CD4-positive, alpha-beta T cell (primary cell): ENCODE measurements at places on chromosomes 12 and 14.

DNA sequence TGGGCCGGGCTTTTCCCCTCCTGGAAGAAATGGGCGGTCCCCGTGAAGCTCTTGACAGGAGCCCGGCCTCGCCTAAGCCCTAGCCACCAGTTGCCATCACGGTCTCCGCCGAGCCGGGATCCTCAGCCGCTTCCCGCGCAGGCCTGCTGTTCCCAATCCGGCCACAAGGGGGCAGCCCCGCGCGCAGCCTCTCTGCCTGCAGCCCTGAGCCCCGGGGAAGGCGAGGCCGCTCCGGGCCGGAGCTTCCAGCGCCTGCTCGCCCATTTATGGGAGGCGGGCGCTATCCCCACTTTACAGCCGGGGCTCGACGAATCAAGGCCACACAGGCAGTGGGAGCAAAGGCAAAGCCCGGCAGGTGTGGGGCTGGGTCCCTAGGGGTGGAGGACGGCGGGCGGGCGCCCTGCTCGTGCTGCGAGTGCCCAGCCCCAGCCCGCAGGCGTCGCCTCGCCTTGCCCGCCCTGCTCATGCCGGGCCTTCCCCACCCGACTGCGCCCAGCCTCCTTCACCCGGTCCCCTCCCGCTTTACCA lies 61.5 kb downstream of the LGMN start:
- peak; percentile 67 for DNase-seq

GRCh38 chr14:75513911-75514672 lies 8.2 kb upstream of the BATF start:
- DNase-seq: peak; percentile 71

GRCh38 chr14:23299211-23299957 lies 3.3 kb downstream of the PPP1R3E start:
- no peak for DNase-seq

DNA sequence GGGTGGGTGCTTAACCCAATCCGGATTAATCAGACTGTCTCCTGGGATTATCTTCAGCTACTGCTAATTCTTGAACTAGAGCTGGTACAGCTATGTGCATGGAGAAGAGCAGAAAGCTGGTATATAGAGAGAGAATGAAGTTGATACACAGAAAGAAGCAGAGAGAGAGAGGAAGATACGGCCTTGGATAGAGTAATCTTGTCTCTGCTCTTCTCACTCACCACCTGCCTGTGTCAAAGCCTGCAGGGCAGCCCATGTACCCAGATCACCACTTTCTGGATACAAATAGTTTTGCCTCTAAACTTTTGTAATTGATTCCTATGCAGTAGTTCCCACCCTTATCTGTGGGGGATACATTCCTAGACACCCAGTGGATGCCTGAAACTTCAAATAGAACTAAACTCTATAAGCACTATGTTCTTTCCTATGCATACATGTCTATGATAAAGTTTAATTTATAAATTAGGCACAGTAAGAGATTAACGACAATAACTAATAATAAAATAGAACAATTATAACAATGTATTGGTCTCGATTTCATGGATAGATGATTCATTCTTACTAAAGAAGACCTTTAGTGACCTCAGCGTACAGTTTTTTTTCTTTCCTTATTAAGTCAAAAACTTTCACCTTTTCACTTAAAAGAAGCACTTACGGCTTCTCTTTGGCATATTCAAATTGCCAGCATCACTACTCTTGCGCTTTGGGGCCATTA lies 45.5 kb downstream of the YEATS4 start:
- DNase-seq: no peak

- DNase-seq: no peak
Measured at GRCh38 chr14:32908196-32909084, 30.2 kb upstream of the NPAS3 start.

- DNase-seq: no peak
Measured at GRCh38 chr14:85528897-85529631, 880 bp upstream of the FLRT2 start.

DNA sequence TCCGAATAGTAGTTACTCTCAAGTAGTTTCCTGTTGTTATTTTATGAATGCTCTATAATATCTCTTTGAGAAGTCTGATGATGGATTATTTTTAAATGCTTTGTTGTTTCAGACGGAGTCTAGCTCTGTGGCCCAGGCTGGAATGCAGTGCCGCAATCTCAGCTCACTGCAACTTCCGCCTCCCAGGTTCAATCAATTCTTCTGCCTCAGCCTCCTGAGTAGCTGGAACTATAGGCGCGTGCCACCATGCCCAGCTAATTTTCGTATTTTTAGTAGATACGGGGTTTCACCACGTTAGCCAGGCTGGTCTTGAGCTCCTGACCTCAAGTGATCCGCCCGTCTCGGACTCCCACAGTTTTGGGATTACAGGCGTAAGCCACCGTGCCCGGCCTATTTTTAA lies 1.4 kb upstream of the OS9 start:
- no peak for DNase-seq

GRCh38 chr14:106372870-106373652 lies 846.7 kb downstream of the TMEM121 start:
- DNase-seq: peak; percentile 69

GRCh38 chr12:4230526-4230925 lies 43.0 kb upstream of the CCND2 start:
- no peak for DNase-seq

- no peak for DNase-seq
Measured at GRCh38 chr12:77116277-77116676, 50.9 kb upstream of the E2F7 start.

- DNase-seq: peak; percentile 32
Measured at GRCh38 chr14:75428230-75429104, 645 bp downstream of the JDP2 start.

GRCh38 chr12:128942960-128943477 lies 89.7 kb downstream of the GLT1D1 start:
- no peak for DNase-seq

DNA sequence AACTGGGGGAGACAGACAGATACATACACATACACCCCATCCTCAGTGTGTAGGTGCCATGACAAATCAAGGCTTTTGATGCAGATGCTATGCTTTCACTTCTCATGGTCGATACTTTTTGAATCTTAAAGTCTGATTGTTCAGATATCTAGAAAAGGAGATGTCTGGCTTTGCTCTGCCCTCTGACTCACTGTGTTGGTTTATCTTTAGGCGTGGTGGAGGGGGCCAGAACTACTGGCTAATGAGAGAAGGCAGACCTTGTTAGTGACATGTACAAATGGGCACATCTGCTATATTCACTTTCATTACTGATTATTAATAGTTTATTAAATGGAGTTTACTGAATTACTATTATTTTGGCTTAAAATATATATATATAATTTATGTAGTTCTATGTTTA lies 444.3 kb upstream of the RGS6 start:
- no peak for DNase-seq

DNA sequence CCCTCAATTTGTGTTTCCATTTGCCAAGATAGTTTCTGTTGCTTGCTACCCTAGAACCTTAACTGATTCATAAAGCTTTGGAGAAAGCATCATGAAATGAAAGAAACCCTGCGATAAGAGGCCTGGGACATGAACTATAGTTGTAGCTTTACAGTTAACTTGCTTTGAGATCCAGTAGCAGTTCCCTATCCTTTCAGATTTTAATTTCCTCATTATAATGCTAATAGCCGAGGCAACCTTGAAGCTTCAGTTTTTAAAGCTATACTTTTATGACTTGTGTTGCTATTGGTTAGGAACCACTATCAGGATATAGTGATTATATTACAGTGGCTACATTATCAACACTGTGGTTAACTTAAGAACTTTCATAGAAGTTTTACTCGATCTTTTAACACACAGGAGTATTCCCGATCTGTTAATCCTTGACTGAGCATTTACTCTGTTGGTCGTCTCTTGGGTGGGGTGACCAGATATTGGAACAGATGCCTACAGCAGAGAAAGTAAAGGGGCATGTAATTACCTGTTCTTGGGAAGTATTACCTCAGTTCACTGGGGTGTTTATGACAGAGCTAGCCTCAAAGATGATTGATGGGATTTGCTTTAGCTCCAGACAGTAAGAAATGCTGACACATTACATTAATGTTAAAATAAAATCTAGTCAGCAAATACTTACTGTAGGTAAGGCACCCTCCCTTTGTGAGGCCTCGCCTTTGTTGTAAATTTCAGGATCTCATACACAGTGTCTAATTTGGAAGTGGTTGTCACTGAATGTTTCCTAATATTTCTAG lies 86.2 kb upstream of the CSRP2 start:
- DNase-seq: no peak

DNA sequence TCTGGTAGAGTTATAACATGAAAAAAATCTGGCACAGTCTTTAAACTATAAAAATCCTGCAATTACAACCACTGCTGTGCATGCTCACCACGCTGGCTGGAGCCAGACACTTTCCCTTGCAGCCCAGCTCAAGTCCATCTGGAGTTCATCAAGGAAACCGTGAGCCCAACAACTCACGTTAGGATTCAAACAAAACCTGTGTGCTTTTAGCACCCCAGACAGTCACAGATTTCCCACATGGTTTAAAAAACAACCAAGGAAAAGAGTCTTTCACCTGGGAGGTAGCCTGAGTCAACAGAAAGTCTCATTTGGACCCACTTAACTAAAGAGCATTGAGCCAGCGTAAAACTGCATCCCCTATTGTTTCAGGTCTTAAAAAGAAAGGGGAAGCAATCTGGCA lies 4.7 kb downstream of the LRIG3 start:
- no peak for DNase-seq

DNA sequence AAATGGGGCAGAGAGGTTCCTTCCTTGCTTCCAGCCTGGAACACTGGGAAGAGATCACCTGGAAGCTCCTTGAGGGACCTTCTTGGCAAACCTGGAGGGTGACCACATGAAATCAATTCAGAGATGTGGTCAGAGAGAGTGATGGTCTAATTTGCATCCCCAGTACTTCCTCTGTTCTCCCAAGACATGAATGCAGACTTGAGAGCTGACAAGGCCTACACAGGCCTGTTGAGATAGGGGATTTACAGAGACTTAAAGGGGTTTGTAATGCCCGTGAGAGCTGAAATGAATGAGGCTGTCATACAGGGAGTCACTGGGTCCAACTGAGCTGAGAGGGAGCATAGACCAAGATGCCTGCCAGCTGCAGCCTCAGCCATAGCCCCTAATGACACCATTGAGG lies 45.1 kb downstream of the TMX1 start:
- DNase-seq: no peak

DNA sequence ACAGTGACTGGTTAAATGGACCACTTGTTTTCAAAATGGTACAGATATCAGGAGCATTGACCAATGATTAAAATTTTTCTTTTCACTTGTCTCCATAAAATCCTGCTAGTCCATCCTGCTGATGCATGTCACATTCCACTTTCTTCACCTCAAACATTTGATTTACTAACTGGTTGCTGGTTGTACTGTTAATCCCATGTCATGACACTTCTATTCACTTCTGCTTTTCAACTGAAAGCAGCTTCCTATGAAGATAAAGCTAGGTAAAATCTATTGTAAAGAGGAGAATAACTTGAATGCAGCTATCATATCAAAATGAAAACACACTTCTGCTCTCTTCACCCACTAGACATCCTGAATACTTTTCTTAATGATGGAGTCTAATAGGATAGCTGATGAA lies 149.6 kb upstream of the OTX2 start:
- DNase-seq: no peak

GRCh38 chr12:15982071-15982470 lies 70.9 kb downstream of the DERA start:
- DNase-seq: no peak

DNA sequence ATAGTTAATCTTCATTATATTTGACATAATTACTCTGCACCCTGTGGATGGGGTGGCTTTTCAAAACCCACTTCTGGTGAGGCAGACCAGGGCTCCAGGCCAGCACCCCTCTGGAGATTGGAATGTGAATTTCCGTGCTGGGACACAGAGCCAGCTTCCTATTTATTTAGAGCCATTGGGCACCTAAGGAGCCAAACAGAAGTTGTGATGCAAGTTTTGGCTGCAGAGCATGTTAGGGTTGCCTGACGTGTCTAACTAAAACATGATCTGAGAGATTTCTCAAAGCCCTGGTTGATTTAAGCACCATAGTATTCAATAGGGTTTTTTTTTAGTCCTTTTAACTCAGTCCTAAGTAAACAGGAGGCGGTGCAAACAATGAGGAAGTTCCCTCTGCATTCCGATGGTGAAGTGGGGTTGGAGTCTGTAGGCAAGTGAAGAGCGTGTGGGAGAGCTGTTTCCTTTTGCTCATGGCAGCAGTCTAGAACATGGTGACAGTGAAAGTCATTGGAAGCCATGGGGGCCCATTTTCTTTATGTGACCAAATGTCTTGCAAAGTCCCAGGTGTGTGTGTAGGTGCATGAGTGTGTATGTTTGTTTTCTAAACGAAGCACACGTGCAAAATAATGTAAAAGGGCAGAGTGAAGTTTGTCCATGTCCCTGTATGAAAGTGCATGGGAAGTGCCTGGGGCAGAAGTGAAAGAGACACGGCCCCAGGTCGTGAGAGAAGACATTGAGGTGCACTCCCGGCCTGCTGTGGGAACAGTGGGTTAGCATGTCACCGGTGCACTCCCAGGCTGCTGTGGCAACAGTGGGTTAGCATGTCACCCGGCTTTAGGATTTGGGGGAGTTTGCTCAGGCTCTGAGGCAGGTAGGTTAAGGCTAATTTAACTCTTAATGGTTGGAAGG lies 117.7 kb downstream of the PRKCH start:
- DNase-seq: peak; percentile 61

DNA sequence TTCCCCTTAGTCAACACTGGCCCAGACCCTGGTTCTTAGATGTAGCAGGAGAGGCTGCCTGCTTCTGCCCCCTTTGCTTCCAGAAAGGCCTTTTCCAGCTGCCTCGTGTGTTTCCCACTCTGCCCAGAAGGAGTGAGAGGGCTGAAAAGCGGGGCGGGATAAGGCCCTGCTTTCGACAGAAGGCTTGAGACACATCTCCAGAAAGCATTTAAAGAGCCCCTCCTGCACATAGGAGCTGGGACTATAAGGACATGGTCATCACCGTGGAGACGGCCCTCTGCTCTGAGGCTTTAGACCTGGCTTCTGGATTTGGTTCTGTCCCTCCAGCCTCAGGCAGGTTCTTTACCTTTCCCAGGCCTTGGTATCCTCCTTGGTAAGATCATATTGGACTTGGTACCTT lies 11.9 kb downstream of the CALM1 start:
- no peak for DNase-seq

DNA sequence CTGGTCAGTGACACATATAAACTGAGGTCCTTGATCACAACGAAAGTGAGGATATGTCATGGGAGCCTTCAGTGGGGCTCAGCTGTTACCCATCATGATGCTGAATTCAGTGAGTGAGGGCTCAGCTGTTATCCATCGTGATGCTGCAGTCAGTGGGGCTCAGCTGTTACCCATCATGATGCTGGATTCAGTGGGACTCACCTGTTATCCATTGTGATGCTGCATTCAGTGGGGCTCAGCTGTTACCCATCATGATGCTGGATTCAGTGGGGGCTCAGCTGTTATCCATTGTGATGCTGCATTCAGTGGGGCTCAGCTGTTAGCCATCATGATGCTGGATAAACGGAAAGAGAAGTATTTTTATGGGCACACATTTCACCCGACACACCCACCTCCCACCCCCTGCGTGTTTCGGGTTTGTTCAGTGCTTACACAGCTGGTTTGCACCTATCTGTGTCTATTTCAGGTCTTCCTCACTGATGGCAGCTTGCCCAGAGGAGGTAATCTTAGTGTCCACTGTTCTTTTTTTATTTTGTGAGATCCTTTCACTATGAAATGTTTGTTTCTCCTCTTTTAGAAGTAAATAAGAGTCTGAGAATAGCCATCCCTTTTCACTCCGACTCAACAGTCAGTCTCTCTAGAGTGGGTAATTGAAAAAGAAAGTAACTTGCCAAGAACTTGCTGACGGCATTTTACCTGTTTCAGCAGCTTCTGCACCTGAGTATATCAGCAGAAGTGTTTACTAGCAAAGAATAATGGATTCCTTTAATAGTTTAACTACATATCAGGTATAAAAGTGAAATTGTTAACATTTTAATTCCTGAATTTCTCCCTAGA lies 183.0 kb downstream of the ERC1 start:
- DNase-seq: no peak
